RWPE1 (cell line): ENCODE measurements at places on chromosomes 2 and 18.

DNA sequence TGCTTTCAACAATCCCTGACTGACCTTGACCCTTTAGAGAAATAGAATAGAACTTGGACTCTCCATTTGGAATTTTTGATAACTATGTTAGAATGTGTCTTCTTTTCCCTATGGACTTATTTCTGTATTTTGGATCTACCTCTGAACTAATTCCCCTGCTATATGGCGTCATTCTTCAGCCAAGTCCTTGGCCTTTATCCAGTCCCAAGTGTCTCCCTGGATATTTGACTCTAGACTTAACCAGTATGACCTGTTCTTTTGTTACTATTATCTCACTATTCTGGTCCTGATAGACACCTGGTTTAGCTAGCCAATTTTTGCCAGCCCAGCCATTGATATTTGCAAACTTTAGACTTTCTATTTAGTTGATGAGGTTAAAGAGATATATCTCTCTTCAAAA is 186.8 kb downstream of the KCNS3 start:
- DNase-seq = no peak

- DNase-seq = no peak
Observed at GRCh38 chr2:141630407-141630930, 500.3 kb downstream of the LRP1B start.

DNA sequence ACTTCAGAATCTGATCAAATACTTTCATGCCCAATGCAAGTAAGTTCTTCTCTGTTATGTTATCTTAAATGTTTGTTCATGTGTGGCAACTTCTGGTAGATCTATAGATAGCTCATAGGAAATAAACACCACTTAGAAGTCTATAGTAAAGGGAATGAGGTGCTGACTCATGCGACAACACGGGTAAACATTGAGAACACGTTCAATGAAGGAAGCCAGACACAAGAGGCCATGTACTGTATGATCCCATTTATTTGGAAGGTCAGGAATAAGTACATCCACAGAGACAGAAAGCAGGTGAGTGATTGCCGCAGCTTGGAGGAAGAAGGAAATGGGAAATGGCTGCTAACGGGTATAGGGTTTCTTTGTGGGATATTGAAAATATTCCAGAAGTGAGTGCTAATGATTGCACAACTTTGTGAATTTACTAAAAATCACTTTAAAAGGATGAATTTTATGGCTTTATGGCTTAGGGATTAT is 95.4 kb downstream of the ITGB1BP1 start:
- DNase-seq = no peak

DNA sequence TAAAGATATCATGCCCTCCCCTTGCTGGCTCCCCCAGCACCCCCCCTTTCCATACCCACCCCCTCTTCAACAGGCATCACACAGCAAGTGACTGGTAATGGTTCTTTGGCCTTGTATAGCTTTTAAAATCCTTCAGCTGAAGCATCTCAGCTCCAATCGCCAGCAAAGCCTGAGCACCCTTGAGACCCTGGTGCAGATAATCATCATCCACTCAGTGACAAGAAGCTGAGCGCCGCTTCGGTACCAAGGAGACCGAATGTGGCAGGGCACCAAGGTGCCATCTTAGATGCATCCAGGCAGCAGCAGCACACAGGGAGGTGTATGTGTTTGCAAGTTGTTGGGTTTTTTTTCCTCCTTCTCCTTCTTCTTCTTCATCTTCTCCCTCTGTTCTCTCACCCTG is 232.7 kb downstream of the BCL11A start:
- no peak for DNase-seq

DNA sequence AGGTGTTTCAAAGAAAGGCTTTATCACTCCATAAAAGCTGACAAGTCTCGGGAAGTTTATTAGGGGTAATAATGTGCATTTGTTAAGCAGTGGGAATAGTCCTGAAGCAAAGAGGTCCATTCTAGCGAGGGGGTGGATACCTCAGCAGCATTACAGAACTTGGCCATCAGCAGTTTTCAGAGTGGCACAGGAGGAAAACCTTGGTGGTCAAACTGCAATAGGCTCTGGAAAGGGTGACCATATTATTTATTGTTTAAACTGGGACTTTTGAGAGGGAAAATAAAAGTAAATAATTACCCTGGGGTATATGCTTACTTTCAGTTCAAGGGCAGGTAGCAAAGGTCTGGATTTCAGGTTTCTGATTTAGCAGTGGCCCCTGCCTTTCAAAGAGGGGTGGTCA is 115.5 kb upstream of the KLHL14 start:
- DNase-seq = no peak

DNA sequence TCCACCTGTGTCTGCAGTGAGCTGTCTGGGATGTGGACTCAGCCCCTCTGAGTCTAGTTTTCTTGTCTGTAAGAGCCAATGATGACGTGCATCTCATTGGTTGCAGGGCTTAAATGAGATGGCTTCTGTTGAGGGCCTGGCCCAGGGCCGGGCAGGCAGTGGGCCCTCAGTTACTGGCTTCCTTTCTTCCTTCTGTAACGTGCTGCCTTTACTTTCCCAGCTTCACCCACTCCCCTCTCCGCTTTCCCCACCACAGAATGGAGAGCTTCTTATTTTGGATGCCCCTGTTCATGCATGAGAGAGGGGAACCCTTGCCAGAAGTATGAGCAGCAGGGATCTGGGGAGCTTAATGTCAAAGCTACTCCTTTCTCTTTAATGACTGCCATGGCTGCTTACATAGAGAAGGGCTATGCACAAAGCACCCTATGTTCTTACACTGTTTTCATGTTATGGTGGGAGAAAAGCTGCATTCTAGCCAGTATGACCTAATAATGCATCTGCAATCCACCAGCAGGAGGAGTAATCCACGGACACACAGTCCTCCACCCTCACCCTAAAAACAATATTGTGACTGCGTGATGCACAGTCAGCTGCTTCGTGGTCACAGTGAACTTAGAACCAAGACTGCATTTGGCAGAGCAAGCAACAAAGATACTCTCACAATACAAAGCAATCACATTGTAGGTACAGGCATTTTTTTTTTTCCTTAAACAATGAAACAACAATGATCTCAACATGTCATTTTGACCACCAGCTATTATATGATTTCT is 37.2 kb downstream of the CREG2 start:
- no peak for DNase-seq

DNA sequence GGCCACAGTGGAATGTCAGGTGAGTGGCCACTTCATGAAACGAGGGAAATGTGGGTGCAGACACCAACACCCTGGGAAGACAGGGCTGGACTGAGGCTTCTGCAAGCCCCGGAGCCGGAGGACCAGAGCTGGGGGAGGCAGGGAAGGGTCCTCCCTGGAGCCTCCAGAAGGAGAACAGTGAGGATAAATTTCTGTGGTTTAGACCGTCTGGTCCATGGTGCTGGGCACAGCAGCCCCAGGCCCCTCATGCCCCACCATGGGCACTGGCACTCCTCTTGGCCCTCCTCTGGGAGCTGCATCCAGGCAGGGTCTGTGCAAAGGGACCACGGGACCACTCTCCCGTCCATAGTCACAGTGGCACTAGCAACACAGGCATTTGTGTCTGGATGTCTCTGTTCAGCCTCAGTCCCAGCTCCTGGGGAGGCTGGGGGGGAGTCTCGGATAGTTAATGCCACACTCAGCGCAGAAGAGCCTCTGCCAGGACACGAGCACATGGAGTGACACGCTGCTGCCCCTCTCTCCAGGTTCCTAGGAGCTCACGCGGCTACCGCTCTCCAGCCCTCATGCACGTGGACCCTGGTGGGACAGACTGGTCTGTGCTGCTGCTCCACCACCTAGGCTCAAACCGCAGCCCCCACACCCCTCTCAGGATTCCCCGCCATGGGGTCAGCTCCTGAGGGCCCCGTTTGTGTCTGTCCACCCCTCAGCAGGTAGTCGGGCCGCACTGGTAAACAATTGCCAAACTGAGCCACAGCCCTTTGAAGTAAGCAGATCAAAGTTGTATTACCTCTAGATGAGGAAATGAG is 305.9 kb upstream of the SALL3 start:
- DNase-seq = no peak

DNA sequence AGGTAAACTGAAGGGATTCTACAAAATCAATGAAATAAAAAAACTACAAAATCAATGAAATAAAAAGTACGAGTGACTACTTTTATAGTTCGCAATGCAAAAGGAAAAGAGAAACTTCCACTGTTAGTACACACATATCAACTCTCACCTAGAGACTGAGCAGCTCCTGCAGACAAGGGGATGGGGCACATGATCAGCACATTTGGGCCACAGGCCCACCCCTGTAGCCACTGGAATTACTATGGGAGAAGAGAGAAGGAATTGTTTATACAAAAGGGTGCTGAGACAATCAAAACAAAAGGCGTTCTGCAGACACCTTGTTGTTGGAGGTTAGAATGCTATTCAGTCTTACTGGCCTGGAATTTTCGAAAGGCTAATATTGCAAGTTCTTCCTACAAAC is 34.7 kb upstream of the CD226 start:
- DNase-seq = no peak

DNA sequence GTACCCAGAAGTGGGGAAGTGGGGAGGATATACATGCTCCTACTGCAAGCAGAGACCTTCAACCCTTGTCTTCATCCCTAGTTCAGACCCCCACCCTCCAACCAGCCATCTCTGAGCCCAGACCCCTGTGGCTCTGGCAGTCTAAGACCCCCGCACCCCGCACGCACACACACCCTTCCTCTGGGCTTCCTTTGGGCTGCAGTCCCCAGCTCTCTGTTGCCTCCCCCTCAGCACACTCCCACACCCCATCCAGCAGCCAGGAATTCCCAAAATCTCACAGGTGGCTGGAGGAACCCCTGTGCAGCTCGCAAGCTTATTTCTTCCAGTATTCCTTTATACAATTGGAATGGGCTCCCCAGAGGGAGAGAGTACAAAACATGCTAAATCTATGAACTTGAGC is 13.9 kb upstream of the GYPC start:
- no peak for DNase-seq

- no peak for DNase-seq
Observed at GRCh38 chr2:232336241-232336736, 42.3 kb upstream of the ALPP start.

DNA sequence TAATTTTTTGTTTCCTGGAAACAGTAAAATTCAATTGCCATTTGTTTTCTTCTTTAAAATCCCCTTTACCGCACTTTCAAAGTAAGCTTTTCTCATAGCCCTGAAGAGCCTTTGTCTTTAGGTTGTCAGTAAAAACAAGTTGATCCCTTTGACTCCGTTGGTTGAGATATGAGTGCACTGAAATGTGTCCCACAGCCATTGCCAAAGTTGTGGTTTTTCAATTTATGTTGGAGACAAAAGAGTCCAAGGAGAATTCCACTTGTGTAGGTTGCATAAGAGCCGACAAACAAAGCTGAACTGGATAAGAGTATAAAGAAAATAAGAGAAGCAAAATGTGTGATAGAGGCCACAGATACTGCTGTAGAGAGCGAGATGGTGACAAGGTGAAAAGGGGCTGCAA is 26.1 kb upstream of the HNMT start:
- no peak for DNase-seq

DNA sequence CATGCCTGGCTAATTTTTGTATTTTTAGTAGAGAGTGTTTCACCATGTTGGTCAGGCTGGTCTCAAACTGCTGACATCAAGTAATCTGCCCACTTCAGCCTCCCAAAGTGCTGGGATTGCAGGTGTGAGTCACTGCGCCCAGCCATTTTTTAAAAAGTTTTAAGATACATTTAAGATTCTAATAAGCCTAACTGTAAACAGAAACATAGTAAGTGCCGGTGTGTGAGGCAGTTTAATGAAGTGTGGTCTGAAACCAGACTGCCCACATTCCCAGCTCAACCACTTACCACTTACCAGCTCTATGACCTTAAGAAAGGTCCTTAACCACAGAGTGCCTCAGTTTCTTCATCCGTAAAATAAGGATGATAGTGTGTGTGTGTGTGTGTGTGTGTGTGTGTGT is 42.4 kb downstream of the TMEM237 start:
- no peak for DNase-seq

GRCh38 chr2:146917431-146918042 is 927.3 kb upstream of the ACVR2A start:
- no peak for DNase-seq

GRCh38 chr2:11559786-11560155 is 25.9 kb downstream of the GREB1 start:
- no peak for DNase-seq

DNA sequence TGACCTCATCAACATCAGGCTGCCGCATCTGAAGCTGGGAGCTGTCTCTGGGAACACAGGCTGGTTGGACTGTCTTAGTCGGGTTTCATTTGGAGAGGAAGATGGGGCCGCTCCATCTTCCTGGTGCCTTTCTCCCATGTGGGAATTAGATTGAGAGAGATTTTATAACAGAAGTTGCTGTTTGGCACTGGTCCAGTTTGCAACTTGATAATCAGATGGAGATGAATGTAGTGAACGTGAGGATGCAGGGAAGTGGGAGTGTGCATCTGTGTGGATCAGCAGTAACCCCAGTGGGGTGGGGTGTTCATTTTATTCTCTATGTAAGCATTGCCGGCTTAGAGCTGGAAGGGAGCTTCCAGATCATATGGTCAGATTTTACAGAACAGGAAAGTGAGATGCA is 250.9 kb downstream of the DCDC2C start:
- DNase-seq = no peak

GRCh38 chr2:65739927-65740326 is 307.5 kb upstream of the SPRED2 start:
- DNase-seq = no peak

GRCh38 chr2:229090225-229090624 is 180.9 kb downstream of the PID1 start:
- DNase-seq = no peak

DNA sequence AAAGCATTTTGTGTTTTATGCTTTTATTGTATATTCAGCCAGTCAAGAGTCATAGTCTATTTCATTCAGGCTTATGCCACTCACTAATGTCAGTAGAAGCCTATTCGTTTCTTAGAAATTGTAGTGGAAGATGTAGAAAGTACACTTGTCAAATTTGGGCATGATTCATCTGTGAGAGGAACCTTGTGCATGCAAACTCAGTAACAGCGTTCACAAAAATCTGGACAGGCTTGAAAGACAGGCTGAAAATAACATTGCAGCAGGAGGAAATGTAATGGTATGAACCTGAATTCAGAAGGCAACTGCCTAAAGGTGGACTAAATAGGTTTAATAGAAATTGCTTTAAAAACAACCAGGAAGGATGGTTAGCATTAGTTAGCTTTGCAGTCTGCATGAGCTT is 213.5 kb downstream of the CMPK2 start:
- no peak for DNase-seq

DNA sequence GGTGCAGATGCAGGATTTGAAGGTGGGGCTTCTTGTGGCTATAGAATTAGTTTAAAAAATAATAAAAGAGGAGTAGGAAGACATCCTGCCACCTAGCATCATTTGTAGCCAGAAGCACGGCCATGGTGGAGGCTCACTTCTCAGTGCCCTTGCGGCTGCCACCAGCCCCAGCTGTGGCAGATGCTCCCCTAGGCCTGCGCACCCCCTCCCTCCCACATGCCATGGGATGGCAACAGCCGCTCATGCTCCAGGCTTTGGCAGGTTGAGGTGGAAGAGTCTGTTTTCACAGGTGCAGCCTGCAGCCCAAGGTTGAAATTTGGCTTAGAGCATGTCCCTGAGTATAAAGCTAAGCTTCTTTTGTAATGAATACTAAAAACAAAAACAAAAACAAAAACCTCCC is 96.4 kb downstream of the GATA6 start:
- DNase-seq = no peak

DNA sequence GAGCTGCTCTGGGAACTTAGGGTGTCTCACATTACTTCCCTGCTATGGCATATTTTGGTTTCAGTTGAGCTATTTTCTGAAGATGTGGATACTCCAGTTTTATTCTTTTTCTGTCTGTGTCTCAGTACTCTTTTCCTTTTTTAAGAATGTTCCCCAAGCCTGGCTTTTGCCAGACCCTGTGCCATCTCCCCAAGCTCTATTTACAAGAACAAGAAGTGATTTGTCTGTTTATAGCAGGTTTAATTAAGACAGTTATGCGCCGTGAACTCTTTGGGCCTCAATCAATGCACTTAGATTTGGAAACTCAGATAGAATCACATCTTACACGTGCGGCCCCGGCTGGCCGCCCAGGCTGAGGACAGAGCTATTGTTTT is 8.9 kb upstream of the SATB2 start:
- DNase-seq = no peak
